Stimulated activated memory B cell treated with anti-CD40 and anti-IgM and Interleukin-4, amounts not matched to agents 10 μg/mL and 1 μg/mL and 100 μg/mL, for 72 hours (primary cell): ENCODE measurements at places on chromosomes 5 and 9.

DNA sequence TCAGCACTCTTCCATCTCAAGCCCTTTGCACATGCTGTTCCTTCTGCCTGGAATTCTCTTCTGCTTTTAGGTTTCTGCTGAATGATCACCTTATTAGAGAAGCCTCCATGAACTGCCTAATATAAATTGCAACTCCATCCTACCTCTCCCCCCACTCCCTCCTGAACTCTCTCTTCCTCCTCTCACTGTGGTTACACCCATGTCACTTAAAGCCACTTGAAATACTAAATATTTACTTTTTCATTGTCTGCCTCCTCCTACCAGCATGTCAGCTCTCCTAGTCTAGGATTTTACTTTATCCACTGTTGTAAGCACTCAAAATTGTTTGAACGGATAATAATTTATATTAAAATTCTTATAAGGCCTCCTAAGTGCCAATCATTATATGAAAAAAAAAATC is 43.8 kb downstream of the ACTL7B start:
- ATAC-seq = no peak

- no peak for ATAC-seq
These were observed 13.6 kb upstream of the OLFM1 start for GRCh38 chr9:135073741-135074305.

DNA sequence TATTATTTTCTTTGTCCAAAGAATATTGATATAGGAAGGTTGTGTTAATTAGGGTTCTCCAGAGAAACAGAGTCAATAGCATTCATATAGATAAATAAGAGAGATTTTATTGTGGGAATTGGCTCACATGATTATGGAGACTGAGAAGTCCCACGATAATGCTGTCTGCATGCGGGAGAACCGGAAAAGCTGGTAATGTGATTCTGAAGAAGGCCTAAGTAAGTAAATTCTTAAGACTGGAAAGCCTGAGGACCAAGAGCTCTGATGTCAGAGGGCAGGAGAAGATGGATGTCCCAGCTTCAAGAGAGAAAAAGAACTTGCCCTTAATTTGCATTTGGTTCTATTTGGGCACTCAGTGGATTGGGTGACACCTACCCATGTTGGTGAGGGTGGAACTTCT is 307.4 kb upstream of the C9orf72 start:
- ATAC-seq = no peak

GRCh38 chr5:32326216-32326772 is 13.6 kb upstream of the MTMR12 start:
- ATAC-seq = no peak

- no peak for ATAC-seq
These were observed 161.1 kb upstream of the EFNA5 start for GRCh38 chr5:107831612-107832395.

- no peak for ATAC-seq
These were observed 14.6 kb downstream of the NDUFA8 start for GRCh38 chr9:122144836-122145591.

GRCh38 chr9:81477669-81478068 is 211.7 kb downstream of the TLE1 start:
- no peak for ATAC-seq

DNA sequence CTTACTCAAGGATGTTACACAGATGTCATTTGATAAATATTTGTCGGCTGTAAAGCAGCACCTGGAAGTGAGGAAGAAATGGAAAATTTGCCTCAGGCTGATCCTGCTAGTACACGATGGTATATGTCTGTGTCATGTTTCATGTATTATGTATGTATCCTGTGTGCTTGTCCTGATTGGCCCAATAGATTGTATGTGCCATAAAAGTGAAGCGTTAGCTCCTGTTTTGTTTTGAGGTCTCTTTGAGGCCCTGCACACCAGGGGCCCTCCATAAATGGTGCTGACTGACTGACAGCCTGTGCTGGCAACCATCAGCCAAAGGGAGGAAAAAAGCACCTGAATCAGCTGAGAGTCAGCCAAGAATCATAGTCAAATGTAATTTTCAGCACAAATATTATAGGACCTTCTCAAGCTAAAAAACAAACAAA is 11.8 kb upstream of the LNPEP start:
- ATAC-seq = no peak

GRCh38 chr5:112049738-112050137 is 292.7 kb upstream of the NREP start:
- no peak for ATAC-seq

- ATAC-seq = no peak
These were observed 35.6 kb upstream of the NREP start for GRCh38 chr5:111792471-111793058.

DNA sequence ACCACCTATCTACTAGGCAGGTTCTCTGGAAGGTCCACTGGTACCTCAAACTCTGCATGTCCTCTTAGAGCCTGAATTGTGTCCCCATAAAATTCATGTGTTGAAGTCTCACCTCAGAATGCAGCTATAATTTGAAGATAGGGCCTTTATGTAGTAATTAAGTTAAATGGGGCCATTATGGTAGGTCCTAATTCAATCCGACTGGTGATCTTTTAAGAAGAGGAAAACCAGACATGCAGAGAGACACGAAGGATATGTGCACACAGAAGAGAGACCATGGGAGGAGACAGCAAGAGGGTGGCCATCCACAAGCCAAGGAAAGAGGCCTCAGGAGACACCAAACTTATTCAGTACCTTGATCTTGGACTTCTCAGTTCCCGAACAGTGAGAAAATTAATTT is 345.4 kb downstream of the ENC1 start:
- no peak for ATAC-seq

DNA sequence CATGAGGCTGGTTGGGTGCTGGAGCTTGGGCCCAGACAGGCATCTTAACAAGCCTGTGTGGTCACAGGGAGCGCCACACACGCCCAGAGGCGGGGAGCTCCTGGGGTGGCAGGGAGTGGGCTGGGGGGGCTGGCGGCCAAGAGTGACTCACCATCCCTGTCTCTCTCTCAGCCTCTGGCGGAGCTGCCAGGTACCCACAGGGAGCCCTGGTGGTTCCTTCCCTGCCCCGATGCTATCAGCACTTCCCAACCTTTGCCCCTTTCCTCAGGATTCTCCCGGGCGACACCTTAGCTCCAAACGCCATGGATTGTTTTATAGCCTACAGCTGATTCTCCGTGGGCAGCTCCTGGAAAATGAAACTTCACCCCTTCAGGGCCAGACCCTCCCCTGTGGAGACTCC is 5.5 kb downstream of the SLC9A3 start:
- ATAC-seq = no peak

GRCh38 chr9:569296-569695 is 272.2 kb upstream of the DMRT1 start:
- no peak for ATAC-seq

GRCh38 chr5:14890846-14891245 is 19.3 kb upstream of the ANKH start:
- no peak for ATAC-seq

GRCh38 chr5:142817949-142818431 is 47.8 kb downstream of the ARHGAP26 start:
- ATAC-seq = no peak

DNA sequence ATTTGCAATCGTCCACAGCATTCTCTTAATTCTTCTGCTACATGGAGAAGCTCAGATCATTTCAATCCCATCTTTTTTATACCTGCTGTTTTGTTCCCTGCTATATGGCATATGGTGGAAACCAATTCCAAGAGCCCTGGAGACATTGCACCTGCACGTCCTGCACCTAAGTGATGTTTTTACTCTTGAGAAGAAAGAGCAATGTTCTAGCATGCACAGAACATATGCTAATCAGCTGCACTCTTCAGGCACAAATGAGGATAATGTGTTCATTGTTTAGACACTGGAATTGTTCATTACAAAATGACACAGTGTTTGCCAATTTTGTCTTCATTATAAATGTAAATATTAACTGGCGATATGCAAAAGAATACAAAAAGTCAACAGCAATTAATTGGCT is 935.8 kb downstream of the TLE4 start:
- no peak for ATAC-seq

DNA sequence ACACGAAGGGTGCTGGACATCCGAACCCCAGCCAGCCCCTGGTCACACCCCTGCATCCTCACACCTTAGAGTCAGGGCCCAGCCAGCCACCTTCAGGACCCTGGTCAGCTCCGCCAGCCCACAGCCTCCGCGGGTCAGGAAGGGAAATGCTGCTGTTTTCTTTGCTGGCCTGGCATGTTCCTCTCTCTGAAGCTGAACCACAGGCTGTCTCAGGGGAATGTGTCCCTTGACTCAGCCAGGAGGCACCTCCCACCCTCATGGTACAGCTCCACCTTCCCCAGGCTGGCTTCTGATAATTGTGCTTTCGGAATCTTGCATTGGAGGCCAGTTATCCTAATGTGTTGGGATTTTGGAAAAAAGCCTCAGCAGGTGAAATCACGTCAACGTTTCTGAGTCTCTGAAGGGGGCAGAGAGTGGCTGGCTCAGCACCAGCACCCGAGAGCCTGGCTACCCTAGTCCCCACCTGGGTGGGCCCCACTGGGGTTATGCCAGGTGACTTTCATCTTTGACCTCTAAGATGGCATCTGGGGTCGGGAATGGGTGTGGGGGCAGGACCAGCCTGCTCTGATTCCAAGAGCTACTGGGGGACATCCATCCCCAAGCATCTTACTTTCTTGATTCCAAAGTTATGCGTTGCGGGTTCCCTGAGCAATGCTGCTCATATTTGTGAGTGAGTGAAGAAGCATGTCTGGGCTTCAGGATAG is 9.8 kb upstream of the OLFM1 start:
- peak; percentile 4 for ATAC-seq

- no peak for ATAC-seq
These were observed 68.9 kb downstream of the MACROH2A1 start for GRCh38 chr5:135329913-135330797.

DNA sequence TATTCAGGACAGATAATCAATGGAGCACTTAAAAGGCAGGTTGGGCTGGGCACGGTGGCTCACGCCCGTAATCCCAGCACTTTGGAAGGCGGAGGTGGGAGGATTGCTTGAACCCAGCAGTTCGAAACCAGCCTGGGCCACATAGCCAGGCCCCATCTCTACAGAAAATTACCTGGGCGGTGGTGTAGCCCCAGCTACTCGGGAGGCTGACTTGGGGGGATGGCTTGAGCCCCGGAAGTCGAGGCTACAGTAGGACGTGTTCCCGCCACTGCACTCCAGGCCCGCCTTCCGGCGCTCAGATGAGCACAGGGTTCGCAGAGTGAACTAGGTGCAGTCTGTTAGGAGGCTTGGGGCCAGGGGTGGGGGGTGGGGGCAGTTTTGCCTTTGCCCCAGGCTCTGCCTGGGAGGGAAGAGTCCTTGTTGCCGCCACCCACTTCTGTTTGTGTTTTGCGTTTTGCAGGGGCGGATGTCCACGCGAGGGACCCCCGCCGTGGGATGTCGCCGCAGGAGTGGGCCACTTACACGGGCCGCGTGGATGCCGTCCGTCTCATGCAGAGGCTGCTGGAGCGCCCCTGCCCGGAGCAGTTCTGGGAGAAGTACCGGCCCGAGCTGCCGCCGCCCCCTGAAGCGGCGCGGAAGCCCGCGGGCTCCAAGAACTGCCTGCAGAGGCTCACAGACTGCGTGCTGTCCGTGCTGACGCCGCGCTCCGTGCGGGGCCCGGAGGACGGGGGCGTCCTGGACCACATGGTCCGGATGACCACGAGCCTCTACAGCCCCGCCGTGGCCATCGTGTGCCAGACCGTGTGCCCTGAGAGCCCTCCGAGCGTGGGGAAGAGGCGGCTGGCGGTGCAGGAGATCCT is 85.2 kb downstream of the ANKRD33B start:
- no peak for ATAC-seq
